Activated CD4-positive, alpha-beta T cell treated with anti-CD3 and anti-CD28 coated beads, Interleukin-2, amount 50 U/mL, for 24 hours (primary cell): ENCODE measurements at places on chromosomes 5 and 9.

GRCh38 chr5:53479045-53479589 is 1.3 kb upstream of the FST start:
- no peak for DNase-seq

DNA sequence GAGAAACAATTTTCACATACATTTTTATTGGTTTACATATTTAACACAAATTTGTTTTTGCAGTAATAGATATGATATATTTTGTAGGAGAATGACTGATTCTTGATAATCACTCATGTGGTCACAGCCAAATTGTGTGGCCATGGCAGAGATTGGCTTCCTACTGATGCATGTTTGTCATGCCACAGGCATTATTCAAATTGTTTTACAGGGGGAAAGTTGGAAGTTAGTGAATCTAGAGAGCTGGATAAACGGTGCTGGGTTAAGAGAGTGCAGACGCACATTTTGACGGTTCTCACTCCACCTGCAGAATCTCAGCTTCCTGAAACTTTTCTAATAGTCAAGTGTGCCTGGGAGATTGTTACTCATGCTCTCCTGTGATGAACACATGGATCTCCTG is 91.1 kb upstream of the FBN2 start:
- no peak for DNase-seq

DNA sequence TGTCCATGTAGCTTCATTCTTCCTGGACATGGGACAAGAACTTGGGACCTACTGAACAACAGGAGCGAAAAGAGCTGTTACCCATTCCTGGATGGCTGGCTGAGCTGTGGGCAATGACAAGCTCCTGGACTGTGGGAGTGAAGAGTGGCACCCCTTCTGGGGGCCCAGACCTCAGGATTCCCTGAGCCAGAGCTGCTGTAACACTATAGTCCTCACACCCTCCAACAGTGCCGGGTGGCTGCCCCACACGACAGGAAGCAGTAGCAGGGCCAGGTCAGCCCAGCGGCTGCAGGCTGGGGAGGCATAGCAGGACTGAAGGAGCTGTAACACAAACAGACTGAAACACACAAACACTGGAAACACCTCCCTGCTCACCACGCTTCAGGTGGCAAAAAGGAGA is 169.7 kb upstream of the IRX2 start:
- DNase-seq = no peak

DNA sequence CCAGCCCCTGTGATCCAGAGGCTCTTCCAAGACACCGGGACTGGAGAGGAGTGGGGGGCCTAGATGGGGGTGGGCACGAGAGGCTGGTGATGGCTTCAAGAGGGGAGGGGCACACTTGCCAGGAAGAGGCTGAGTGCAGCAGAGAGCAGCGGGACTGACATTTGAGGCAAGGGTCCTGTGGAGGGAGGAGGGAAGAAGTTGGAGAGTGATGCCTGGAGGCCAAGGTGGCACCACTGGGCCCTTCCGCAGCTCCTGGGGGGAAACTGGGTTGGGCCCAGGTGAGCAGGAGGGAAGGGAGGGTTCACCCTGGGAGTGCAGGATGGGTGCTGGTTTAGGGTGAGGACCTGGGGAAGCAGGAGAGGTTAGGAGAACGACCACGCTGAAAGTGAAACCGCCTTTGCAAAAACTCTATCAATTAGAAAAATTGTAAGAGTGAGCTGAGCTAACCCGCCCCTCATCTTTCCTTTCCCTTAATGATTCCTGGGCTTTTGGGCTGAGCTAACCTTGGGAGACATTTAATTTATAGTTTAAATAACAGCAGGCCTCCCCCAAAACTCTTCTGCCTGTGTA is 26.2 kb downstream of the ABO start:
- DNase-seq = no peak

- DNase-seq = no peak
Measured at GRCh38 chr5:78554670-78555069, 93.9 kb downstream of the LHFPL2 start.

DNA sequence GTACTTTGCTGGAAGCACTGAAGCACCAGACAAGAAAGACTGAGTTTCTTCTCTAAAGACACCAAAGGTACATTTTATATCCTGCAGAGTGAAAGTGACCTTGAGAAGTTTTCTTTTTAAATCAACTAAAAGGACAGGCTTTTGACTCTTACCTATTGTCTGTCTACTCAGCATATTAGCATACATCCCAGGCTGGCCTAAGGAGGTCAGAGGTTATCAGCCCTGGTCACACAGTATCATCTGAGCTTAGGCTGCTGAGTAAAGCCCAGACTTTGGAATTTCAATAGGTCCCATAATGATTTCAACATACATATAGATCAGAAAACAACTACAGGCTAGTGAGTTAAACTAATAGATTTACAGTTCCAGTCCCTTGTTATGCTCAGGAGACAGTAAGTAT is 10.1 kb upstream of the CDH9 start:
- no peak for DNase-seq

- no peak for DNase-seq
Measured at GRCh38 chr9:69637193-69637816, 34.9 kb downstream of the APBA1 start.

GRCh38 chr9:14271093-14271673 is 42.8 kb downstream of the NFIB start:
- DNase-seq = no peak
